Activated T-helper 1 cell treated with anti-CD3 and anti-CD28 coated beads, Interleukin-12 subunit alpha, Interleukin-12 subunit beta, Interleukin-2, Interleukin-4 antibody, amounts not matched to agents 30 ng/mL and 10 ng/mL and 1 ng/mL, durations not matched to agents 14 hours and 24 hours and 36 hours (primary cell): ENCODE measurements at places on chromosomes 12 and 14. TPM values are rescaled to one million over a fixed set of nuclear protein-coding genes. Genes with fewer than 3 reads are reported as not detected.
A peak's percentile ranks its signal among the peaks of the same experiment; 100 is the strongest.

The MDGA2 gene
- not detected in 2 replicates for total RNA-seq

The NRIP2 gene
- not detected in 2 replicates for total RNA-seq

The PLA2G1B gene
- total RNA-seq = not detected in 2 replicates

GRCh38 chr12:87883806-87884205 lies 145.4 kb downstream of the C12orf50 start:
- H3K27me3 ChIP-seq = no peaks in the 10 kb centered on the region
- no peak overlapping the region for H3K27ac ChIP-seq
- H3K4me3 ChIP-seq = no peak overlapping the region
- no peaks in the 10 kb centered on the region for H3K36me3 ChIP-seq

GRCh38 chr12:120774169-120774916 lies 48.7 kb downstream of the ACADS start:
- H3K27ac ChIP-seq = peak overlapping the region; percentile 41
- H3K4me1 ChIP-seq = peaks cover 30% of the 10 kb centered on the region
- no peak for DNase-seq
- peaks cover 20% of the 10 kb centered on the region for H3K36me3 ChIP-seq
- H3K27me3 ChIP-seq = no peaks in the 10 kb centered on the region
- no peak overlapping the region for H3K4me3 ChIP-seq

DNA sequence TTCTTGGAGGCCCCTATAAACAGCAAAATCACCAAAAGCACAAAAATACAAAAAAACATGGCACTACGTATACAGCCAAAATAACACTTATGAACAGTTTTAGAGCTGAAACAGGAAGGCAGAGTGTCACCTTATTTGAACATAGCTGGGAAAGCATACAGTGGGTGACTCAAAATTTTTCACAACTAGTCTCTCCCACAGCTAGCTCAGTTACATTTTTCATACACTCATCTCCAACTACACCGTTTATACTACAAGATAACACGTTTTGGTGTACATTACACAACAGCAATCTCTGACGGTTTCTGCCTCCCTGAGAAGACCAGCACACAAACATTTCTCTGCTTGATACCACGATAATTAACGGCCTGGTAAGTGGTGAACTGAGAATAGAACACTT lies 2.9 kb downstream of the RAD52 start:
- no peak for DNase-seq
- peaks cover 14% of the 10 kb centered on the region for H3K36me3 ChIP-seq
- peaks cover 6% of the 10 kb centered on the region for H3K27me3 ChIP-seq
- peak overlapping the region; percentile 74 for H3K27ac ChIP-seq

DNA sequence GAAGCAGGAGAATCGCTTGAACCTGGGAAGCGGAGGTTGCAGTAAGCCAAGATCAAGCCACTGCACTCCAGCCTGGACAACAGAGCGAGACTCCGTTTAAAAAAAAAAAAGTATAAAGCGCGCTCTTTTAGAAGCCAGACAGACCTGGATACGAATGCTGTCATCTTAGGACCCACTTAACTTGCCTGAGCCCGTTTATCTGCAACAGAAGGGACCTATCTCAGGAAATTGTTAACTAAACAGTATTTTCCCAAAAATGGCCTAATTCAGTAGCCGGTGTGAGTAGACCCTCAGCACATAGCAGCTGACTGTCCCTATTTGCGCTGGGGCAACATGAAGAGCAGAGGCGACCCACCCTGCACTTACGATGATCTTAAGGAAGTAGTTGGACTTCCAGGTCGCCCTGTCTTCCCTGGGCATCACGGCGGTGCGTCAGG lies 529 bp downstream of the RPLP0 start:
- H3K36me3 ChIP-seq = peaks cover 45% of the 10 kb centered on the region
- peak overlapping the region; percentile 100 for H3K27ac ChIP-seq
- peaks cover 42% of the 10 kb centered on the region for H3K4me1 ChIP-seq
- no peak for DNase-seq
- peak overlapping the region; percentile 100 for H3K4me3 ChIP-seq
- no peaks in the 10 kb centered on the region for H3K27me3 ChIP-seq

GRCh38 chr12:58919231-58920101 lies 838 bp downstream of the LRIG3 start:
- no peak overlapping the region for H3K27ac ChIP-seq
- no peak for DNase-seq
- peaks cover 32% of the 10 kb centered on the region for H3K27me3 ChIP-seq
- no peaks in the 10 kb centered on the region for H3K36me3 ChIP-seq
- peaks cover 5% of the 10 kb centered on the region for H3K4me1 ChIP-seq
- peak overlapping the region; percentile 7 for H3K4me3 ChIP-seq
